Forelimb muscle (tissue), 1 donor: ENCODE measurements at places on chromosomes 4 and X. TPM values are rescaled to one million over a fixed set of nuclear protein-coding genes. Genes with fewer than 3 reads are reported as not detected.

Gene RBMX
- polyA plus RNA-seq, result 194 TPM

Gene ITM2A
- polyA plus RNA-seq, result 673 TPM

Gene GABRG1
- not detected for polyA plus RNA-seq

Gene CSAG1
- polyA plus RNA-seq, result not detected

Gene ASB9
- 4.1 TPM for polyA plus RNA-seq

Gene EXOC1L
- not detected for polyA plus RNA-seq

Gene IRS4
- not detected for polyA plus RNA-seq

Gene DMRTC1
- polyA plus RNA-seq, result not detected

Gene APBB2
- 33.9 TPM for polyA plus RNA-seq
